OCI-LY7 (cell line): ENCODE measurements at places on chromosomes 3 and 15.
A peak's percentile ranks its signal among the peaks of the same experiment; 100 is the strongest.

GRCh38 chr15:28897861-28898585 lies 12.2 kb downstream of the APBA2 start:
- DNase-seq = no peak

DNA sequence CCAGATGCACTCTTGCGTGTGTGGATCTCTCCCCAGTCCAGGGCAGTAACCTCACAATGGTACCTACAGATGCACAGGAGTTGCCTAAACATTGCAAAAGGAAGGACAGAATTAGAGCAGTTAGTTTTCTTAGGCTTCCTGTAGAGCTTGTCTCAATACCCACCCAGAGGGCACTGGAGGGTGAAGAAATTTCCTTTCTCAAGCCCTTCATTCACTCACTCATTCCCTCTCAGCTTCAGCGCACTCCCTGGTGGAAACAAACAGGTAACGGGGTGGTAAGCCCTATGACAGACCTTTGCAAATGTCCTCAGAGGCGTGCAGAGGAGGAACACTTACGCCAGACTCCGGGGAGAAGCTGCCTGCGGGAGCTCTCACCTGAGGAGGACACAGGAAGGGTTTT lies 267.4 kb upstream of the HES1 start:
- DNase-seq = peak; percentile 91

DNA sequence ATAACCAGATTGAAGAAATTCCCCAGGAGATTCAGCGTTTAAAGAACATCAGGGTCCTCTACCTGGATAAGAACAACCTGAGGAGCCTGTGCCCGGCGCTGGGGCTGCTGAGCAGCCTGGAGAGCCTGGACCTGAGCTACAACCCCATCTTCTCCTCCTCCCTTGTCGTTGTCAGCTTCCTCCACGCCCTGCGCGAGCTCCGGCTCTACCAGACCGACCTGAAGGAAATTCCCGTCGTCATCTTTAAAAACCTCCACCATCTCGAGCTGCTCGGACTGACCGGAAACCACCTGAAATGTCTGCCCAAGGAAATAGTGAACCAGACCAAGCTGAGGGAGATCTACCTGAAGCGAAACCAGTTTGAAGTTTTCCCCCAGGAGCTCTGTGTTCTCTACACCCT lies 9.4 kb upstream of the LRRC34 start:
- no peak for DNase-seq

DNA sequence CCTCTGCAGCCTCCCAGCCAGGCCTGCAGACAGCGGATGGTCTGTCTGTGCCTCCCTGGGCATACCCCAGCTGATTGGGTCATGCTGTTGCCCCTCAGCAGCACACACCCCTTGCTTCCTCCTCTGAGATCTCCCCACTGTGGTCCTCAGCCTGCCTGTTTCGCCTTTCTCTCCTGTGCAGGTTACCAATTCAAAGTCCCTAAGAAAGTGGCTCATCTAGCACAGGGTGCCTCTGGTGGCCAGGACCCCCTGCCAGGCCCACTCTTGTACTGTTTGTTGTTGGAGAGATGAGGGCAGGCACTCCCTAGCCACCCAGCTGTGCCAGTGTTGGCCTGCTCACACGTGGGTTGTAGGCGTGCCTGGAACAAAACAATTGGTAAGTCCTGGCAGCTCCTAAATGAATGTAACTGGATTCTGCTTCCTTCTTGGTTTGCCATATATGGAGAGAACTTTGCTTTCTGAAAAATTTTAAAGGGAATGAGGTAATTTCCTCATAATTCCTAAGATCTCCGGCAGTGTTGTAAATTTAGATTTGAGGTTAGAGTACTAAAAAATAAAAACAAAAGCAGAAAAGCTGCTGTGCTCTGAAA lies 213.2 kb upstream of the IL12A start:
- DNase-seq = no peak

DNA sequence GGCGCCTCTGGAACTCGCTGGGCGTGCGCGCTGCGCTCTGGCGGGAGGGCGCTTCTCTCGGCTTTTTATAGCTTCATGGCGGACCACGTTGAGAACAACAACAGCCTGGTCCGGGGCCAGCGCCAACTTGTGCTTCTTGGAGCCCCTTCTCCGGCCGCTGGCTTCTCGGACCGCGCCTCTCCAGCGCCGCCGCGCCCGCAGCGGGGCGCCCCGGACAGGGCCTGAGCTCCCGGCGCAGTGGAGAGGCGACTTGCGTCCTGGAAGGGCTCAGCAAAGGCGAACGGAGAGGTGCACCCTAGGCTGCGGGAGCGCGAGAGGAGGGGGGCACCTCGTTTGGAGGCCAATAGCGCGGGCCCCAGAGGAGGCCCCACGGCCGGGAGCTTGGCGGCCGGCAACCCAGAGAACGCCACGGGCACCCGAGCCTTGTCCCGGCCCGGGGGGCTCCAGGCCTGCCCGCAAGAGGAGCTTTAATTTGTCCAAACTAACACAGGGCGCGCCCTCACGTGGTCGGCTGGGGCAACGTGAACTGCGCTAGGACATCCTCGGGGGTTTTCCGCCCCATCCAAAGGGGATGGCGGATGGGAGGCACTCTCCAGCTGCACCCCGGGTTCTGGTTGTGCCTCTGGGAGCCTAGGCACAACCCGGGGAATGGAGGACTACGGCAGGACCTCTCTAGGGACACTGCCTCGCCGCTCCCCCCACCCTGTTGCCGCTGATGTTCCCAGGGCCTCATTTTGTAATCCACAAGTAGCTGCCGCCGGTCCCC lies 37.8 kb downstream of the HMCES start:
- DNase-seq = peak; percentile 86

- peak; percentile 1 for DNase-seq
Observed at GRCh38 chr3:173411375-173411973, 13.9 kb downstream of the NLGN1 start.

DNA sequence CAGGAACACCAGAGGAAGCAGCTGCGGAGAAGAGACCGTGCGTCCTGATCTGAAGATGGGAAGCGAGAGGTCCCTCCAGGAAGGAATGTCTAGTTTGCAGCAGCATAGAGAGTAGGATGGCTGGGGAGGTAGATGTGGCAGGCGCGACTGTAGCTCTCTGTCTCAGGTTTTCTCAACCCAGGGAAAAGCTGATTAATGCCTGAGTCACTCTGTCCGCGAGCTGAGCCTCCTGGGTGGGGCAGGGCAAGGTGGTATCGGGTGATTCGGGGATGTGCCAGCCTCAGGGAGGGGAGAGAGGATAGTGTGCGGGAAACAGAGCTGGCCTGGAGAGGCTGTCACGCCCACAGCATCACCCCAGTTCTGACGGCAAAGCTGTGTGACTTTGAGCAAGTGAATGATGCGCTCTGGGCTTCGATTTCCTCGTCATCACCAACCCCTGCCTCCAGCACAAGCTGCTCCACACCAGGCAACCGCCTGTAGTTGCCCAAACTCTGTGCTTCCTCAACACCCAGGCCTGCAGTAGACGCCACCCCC lies 28.4 kb downstream of the CPN2 start:
- no peak for DNase-seq

DNA sequence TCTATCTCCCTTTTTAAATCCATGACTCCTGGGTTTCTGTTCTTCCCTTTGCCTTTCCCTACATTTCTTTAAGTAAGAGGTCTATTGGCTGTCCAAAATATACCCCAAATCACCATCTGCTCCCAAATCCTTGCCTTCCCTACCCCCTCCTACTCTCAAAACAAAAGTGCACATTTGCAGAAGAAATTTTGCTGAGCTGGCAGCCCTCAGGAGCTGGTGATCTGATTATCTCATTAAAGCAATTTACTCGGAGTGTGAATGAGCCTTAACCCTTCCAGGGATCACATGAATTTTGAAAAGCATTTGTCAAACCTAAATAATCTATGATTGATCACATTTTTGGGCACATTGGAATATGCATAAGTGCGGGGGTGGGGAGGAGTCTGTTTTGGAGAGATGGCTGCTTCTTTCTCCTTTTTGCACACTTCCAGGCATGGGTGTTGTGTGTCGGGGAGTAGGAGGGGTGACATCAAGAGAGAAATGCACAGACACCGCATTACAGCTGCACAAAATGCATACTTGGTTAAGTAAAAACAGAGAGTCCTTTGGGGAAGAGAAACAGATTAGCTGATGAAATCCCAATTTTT lies 892.6 kb downstream of the TUSC7 start:
- DNase-seq = no peak

DNA sequence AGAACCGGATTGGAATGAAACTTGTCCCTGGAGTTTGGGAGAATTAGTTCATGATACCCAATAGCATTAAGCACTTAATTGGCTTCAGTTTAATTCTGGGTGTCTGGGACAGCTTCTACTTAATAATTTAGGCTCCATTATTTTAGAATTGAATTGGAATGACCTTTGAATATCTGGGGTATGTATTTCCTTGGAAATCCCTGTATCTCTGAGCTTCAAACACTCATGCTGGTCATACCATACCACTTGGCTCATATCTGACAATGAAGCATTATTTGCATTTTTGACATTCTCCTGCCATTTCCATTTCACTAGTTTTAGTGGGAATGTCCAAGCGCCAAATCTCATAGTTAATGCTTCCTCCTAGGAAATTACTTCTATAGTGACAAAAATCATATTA lies 393.1 kb downstream of the DIPK2A start:
- no peak for DNase-seq

DNA sequence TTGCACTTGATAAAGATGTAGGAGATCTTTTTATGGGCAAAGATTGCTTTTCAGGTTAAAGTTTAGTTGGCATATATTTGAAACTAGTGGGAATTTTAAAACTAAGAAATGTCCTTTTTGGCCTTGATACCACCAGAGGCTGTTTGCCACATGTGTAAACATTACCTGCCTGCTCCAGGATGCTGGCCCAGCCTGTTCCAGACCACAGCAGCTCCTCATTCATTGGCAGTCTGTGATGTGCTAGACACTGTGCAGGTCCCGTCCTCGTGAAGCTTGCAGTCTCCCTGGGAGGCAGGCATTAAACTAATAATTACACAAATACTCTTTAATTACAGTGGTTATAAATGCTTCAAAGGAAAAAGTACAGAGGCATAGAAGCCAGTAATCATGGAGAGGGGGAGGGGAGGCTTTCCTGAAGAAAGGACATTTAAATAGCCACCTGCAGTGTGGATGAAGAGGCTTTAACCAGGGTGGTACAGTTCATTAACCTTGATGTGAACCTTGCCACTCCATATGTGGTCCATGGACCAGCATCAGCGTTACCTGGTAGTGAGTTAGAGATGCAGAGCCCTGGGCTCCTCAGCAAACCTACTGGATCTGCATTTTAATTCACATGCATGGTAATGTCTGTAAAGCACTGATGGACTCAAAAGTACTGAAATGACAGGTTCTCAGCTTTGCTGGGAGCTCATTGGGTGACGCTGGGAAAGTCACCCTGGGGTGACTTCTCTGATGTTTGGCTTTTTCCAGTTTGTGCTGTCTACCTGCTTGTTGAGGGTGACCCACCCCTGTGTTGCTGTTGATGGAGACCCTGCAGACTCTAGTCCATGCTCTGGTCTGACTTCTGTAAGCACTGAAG lies 5.3 kb downstream of the ZNF710 start:
- no peak for DNase-seq
